ENCODE measurements at places on chromosomes 3 and 15.
A peak's percentile ranks its signal among the peaks of the same experiment; 100 is the strongest.

DNA sequence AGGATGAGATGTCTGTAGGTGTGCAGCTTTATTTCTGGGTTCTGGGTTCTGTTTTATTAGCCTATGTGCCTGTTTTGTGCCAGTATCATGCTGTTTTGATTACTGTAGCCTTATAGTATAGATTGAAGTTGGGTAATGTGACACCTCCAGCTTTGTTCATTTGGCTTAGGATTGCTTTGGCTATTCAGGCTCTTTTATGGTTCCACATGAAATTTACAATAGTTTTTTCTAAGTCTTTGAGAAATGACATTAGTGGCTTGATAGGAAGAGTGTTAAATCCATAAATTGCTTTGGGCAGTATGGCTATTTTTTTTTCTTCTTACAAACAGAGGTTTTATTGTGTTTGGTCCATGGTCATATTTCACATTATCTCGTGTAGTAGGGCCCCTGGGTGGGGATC lies 285.8 kb upstream of the GADL1 start:
- no peak for DNase-seq

GRCh38 chr3:43035801-43036365 lies 56.8 kb downstream of the GASK1A start:
- no peak for DNase-seq

GRCh38 chr3:58202917-58203360 lies 7.8 kb downstream of the DNASE1L3 start:
- no peak for DNase-seq

DNA sequence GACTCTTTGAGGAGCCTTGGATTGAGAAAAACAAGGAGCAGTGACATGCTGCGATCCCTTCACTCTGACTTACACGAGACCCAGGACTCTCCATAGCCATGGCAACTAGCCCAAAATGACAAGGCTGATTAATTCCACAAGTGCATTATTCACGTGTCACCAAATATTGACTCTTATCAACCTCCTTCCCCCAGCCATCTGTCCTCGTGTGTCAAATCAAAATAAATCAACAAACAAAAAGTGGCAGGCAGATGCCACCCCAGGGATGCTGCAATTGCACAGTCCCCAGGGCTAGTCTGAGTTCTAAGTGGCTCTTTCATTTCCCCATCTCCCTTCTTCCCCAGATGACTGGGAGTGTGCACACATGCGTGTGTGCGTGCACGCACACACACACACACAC lies 104.9 kb downstream of the AQP9 start:
- no peak for DNase-seq

GRCh38 chr3:141204343-141204742 lies 27.3 kb upstream of the PXYLP1 start:
- no peak for DNase-seq

DNA sequence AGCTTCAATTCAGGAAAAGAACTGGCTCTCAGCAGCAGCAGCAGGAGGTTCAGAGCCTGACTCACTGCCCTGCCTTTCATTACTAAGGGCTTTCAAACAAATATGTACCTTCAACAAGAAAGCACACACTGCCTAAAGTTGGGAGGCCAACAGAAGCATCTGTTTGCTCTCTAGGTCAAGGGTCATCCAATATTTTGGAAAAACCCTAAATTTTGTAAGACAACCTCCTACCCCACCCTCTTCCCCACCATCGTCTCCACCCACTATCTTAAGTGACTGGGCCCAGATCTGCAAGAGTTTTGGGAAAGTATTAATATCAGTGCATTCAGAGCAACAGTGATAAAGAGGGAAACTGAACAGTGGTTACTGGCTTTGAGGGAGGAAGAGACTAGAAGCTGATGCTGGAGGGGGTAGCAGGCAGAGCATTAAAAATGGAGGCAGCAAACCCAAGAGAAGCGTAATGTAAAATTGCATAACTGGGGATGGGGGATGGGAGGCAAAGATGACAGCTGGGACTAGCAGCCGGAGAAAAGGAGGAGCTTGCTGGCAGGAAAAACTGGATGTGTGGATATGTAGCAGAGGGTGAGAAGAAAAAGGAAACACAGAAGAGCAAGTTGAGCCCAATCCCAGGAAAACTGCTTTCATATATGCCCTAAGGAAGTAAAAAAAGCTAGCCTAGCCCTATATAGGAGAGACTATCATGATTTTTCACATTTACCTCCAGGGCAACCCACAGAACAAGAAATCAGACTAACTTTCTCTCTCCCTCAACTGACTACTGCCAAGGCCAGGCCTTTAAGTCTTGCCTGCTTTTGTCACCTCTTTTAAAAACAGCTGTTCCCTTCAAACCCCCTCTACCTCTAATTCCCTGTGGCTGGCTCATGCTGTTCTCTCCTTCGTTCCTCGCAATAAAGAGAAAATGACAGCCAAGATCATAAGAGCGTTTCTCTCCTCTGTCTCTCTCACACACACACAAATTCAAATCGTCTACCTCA lies 31.4 kb downstream of the NPTN start:
- peak; percentile 19 for DNase-seq

DNA sequence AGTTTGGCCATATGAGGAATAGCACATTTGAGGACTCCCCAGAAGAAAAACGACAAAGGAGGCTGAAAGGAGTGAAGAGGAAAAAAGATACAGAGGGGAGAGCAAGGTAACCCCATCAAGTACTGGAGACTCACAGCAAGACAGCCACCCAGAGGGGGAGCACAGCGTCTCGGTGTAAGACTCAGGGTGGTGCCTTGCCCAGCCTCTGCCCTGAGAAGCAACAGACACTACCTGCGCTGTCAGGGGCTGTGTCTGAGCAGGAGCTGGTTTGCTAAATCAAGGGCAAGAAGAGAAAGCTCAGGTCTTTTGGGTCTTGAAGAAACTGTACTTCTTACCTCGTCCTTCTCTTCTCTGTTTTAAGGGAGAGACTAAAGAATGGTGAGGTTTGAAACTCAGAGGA lies 27.9 kb downstream of the FBXO45 start:
- DNase-seq, result no peak

GRCh38 chr15:41971895-41972252 lies 483 bp downstream of the EHD4 start:
- DNase-seq, result no peak

GRCh38 chr3:186220365-186220764 lies 111.5 kb upstream of the ETV5 start:
- no peak for DNase-seq

GRCh38 chr3:46835054-46835453 lies 28.2 kb downstream of the MYL3 start:
- no peak for DNase-seq

GRCh38 chr3:55895897-55896566 lies 408.9 kb upstream of the WNT5A start:
- DNase-seq, result no peak

- DNase-seq, result no peak
Measured at GRCh38 chr3:128730471-128730870, 4.5 kb downstream of the RAB7A start.

- DNase-seq, result no peak
Measured at GRCh38 chr3:177693616-177694264, 496.5 kb upstream of the TBL1XR1 start.

DNA sequence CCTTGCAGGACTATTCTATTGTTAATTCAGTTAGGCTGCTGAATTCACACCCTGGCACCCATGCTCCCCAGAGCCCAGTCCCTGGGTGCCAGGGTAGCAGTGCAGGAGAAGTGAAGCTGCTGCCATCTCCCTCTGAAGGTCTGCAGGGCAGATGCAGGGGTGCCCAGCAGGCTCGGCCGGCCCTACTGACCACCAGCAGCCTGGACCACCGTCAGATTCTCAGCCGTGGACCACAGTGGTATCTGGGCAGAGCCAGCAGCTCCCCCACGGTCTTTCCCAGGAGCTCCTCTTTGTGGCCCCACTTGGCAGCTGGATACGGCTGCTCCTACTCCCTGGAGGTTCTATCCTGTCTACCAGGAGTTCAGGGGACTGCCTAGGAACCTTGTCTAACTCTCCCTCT lies 46.8 kb downstream of the ALDH1L1 start:
- no peak for DNase-seq

GRCh38 chr3:112794622-112795172 lies 52.0 kb downstream of the CD200R1L start:
- peak; percentile 8 for DNase-seq

- no peak for DNase-seq
Measured at GRCh38 chr3:172953571-172953970, 187.5 kb downstream of the SPATA16 start.

GRCh38 chr3:117788506-117788905 lies 1078.9 kb downstream of the TUSC7 start:
- DNase-seq, result no peak

DNA sequence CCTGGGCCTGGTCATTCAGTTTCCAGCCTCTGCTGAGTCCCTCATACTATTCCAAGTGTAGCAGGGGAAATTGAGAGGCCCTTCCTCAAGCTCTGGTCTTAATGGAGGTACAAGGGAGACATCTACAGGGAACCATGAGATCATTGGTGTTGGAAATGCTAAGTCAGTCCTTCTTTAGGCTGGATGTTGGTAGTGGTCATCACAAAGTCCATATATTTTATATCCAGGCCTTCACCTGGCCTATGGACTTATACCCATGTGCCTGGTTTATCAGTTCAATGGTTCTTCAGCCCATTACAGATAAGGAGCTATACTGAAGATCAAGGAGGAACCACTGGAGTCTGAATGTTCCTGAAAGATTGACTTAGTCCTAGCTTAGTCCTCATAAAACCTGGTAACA lies 135.0 kb downstream of the STAG1 start:
- DNase-seq, result peak; percentile 11

- DNase-seq, result no peak
Measured at GRCh38 chr3:160583451-160583850, 18.1 kb upstream of the KPNA4 start.

GRCh38 chr3:190444006-190444405 lies 5.7 kb downstream of the TMEM207 start:
- DNase-seq, result no peak

- DNase-seq, result no peak
Measured at GRCh38 chr3:8488877-8489276, 12.7 kb upstream of the LMCD1 start.

DNA sequence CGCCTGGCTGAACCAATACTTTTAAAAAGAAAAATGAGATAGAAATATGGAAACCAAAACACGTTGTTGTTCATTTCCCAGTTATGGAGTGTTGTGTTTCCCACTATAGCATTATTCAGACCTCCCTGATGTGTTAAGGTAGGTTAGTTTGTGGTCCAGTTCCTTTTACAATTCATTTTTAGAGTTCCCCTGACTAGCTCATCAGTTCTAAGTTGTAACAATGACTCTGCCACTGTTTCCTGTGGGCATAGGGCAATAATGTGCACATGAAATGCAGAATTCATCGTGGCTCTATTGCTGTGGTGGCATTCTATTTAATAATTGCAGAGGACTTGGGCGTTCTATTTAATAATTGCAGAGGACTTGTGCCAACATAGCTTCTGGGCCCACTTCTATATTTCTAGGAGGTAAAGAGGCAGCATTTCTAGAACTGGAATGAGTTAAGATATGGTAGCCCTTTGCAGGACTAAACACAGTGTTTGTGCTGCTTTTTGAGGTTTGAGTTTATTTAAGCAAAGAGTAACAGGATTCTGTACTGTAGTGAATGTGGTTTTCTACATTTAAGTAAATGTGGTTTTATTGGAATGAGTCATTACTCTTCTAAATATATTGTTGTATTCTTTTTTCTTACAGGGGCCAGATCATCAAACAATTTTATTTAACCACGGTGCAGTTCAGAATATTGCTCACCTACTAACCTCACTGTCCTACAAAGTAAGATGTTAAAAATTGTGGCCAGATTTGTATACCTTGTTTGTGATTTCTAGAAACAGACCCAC lies 47.5 kb downstream of the ARMC8 start:
- no peak for DNase-seq
